ENCODE measurements at places on chromosomes 2 and 18.
A peak's percentile ranks its signal among the peaks of the same experiment; 100 is the strongest.

DNA sequence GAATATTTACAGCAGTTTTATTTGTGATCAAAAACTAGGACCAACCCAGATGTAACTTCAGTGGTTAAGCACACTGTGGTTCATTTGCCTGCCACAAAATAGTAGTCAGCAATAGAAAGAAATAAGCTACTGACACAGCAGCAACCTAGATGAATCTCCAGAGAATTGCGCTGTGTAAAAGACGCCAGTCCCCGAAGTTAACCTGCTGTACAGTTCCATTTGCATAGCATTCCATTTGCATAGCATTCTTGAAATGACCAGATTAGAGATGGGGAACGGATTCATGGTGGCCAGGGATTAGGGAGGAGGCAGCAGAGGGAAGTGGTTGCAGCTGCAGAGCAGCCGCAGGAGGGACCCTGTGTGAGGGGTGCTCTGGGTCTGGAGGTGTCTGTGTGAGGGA is 39.3 kb upstream of the NFATC1 start:
- no peak for DNase-seq

DNA sequence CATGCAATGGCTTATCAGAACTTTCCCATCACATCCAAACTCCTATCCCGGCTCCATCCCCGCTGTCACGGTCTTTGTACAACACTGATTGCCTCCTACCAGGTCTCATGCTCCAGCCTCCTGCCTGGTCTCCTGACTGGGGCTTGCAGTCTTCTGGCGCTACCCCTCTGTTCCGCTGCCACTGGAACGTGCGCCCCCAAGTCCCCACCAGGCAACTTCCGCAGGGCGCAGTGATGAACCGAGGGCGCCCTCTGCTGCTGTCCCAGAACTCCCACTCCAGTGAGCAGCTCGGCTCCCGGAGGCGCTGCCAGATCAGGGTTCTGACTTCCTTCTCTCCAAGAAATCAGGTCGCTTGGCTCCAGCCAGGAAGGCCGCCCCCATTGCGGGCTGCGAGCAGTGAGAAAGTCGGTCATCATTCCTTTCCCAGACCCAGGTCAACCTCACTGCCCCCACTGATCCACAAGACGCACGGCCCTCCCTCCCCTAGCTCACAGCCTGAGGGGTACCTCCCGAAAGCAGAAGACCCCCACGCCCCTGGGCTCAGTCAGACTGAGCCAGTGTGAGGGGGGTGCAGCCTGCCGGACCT is 43.9 kb upstream of the RAB11FIP5 start:
- peak; percentile 13 for DNase-seq

- no peak for DNase-seq
These were observed 95.9 kb upstream of the HDAC4 start for GRCh38 chr2:239496700-239497099.

DNA sequence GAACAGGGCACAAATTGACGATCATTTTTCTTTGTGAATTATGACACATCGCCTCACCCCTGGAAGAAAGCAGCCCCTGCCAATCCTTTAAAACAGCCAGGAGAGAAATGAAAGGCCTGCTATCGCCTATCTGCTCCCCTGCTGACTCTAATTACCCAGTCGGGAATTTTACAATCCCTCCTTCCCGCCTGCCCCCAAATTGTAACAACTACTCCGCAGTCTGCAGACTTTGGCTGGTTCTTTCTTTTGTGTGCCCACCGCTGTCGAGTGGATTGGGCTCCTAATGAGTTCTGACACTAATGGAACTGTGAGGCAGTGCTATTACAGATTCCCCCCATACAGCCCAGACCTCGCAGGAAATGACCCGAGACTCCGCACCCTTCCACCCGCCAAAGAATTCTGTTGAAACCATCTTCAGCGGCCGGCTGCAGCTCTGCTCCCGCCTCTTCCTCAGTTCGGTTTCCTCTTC is 281.2 kb upstream of the PARD3B start:
- no peak for DNase-seq

- DNase-seq: peak; percentile 30
These were observed 3.3 kb upstream of the SATB2 start for GRCh38 chr2:199460846-199461710.

Data from B cell (primary cell).